Left hindlimb (tissue), 1 donor: ENCODE measurements at places on chromosomes 3 and 15.

- peak; percentile 56 for DNase-seq
Observed at GRCh38 chr3:64216274-64217147, 8.8 kb downstream of the PRICKLE2 start.

GRCh38 chr3:63043631-63044030 lies 168.4 kb upstream of the CADPS start:
- no peak for DNase-seq

GRCh38 chr3:178159691-178160220 lies 376.5 kb upstream of the KCNMB2 start:
- DNase-seq = no peak

GRCh38 chr3:42214064-42214463 lies 51.9 kb downstream of the CCK start:
- DNase-seq = no peak

DNA sequence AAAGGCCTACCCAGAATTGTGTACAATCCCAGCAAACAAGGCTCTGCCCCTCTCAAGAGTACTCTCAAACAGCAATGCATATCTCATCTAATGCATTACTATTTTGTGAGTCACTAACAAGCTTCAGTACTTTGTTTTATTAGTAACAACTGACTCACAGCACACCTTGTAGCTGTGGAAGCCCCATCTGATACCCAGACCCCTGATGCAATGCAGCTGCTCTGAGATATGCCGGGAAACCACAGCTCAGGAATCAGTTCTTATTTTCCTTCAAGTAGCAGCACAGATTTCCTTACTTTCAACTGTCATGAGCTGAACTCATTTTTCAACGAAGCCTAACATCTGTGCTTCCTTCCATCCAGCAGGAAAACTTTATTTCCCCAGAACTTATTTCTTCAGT lies 37.8 kb downstream of the CCNL1 start:
- DNase-seq = no peak

DNA sequence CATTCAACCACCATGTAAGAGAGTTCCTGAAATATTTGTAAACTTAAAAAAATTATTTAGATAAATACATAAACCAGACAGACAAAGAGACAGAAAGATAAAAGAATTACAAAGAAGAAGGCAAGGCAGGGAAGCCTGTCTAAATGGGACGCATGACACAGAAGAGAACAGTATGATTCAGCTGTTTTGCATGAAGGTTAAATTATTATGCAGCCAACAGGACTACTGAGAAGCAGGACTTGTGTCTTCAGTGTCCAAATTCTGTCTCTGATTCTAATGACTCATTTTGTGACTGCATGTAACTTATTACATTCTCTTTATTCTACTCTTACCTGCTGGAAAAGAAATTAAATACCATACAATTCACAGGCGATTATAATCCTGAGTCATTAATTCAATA lies 340.4 kb upstream of the KCNMB2 start:
- no peak for DNase-seq
